ENCODE measurements at places on chromosomes 2 and 18.

DNA sequence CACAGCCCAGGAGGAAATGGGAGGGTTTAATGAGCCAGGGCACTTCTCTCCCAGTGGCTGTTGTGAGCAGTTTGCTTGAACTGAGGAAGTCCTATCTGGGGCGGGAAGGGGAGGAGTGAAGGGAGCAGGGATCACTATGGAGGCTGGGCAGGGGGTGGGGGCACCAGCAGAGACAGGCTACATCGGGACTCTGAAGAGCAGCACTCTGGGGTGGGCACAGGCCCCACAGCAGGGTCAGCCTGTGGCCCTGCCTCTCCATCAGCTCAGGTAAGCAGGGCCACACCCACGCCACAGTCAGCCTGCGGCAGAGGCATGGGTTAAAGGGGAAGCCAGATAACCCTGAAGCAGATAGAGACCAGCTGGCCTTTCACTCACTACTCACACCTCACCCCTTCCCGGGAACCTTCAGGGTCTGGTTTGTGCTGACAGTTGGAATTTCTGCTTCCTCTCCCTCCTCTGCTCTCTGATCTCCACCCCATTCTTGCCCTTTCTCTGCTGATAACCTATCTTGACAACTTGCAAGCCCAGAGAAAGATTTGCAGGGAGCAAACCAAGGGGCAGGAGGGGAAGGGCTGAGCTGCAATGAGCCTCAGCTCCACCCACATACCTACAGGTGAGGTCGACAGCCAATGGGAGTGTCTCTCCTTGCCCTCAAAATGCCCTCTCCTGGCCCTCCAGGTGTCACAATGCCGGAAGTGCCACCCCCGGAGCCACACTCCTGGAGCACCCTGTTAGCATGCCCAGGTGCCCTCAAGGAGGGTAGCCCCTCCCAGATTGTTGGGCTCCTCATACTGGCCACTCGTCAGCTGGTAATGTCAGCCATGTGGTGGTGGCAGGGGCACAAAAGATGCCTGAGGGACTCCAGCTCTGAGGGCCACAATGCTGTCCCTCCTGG lies 3.7 kb downstream of the SIGLEC15 start:
- DNase-seq = no peak

DNA sequence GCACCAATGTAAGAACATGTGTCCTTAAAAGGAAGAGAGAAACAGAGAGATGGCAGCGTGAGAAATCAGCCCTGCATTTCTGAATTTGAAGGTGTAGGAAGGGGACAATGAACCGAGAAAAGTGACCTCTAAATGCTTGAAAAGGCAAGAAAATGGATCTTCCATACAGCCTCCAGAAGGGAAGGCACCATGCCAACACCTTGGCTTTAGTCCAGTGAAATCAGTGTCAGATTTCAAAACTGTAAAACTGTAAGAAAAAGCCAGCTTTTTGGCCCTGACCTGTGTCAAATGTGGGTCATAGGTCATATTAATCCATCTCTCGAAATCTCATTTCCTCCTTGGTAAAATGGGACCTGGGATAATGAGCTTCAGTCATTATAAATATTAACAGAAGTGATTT lies 762.3 kb downstream of the DCDC2C start:
- no peak for DNase-seq

DNA sequence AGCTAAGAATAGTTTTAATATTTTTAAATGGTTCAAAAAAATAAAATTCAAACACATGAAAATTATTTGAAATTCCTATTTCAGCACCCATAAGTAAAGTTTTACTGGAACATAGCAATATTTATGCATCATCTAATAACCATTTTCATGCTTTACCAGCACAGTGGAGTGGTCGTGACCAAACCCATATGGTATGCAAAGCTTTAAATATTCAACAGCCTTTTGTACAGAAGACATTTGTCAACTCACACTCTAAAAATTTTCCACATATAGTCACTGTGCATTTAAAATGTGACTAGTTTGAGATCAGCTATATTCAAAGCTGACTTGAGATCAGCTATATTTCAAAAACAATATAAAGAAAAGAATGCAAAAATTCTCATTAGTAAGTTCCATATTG lies 46.2 kb downstream of the PUM2 start:
- peak; percentile 70 for DNase-seq

GRCh38 chr18:62784966-62785413 lies 69.6 kb downstream of the PHLPP1 start:
- peak; percentile 74 for DNase-seq

DNA sequence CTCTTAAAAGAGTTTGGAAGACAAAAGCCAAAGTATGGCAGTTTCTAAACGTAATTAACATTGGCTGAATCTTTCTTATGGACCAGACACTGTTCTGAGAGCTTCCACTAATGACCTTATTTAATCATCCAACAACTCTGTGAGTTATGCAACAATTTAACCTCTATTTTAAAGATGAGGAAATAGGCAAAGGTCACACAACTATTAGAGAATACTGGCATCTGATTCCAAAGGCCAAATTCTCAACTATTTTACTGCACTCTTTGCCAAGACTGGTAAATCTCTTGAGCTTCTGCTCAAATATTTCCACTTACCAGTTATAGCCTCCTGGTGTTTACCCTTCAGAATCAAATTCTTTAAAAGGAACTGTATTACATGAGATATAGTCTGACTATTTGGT lies 42.1 kb upstream of the ERMN start:
- DNase-seq = no peak

GRCh38 chr2:31384771-31385276 lies 29.7 kb downstream of the XDH start:
- peak; percentile 94 for DNase-seq

- DNase-seq = no peak
Observed at GRCh38 chr2:124080281-124081153, 55.4 kb downstream of the CNTNAP5 start.

- DNase-seq = no peak
Observed at GRCh38 chr2:42618116-42618515, 49.7 kb downstream of the MTA3 start.

DNA sequence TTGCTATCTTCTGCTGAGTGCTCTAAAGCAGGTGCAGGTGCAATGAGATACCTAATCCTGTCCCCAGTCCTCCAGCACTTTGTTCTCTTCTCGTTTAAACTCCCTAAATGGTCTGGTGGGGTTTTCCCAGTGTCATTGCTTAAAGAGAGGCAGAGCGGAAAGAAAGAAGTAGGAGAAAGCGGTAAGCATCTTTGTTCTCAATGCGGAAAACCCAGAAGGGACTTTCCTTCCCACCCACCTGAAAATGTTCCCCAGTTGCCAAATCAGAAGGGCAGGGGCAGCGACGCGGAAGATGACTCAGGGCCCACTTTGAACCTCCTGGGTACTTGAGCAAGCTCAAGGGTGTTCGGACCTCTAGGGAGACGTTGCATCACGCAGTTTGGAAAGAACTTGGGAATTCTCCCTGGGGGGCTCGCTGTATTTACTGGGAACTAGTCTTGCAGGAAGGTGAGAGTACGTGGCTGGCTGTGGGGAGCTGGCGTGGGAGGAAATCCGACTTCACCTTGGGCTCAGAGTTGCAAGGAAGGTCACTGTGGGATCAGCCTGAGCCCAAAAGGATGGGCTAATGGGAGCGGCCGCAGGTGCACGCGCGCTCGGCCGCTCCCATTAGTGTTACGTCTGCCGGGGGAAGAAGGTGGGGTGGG lies 589 bp upstream of the SGPP2 start:
- DNase-seq = no peak

- no peak for DNase-seq
Observed at GRCh38 chr2:169542433-169542832, 31.2 kb downstream of the FASTKD1 start.

DNA sequence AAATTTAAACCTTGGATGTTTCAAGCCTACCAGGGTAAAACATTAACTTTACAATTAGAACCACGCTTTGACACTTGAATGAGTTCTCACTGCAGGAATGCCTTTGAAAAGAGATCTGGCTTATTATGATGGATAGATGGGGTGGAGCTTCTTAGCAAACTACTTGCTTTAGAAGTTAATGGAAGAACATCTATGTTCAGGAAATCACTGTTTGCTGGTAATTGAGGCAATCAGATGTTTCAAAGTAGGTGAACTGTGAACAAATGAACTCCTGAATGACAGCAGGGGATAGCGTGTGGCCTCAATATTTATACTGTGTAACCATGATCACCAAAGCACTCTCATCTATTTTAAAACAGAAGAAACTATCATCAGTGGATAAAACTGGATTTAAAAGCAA lies 383.6 kb downstream of the PIK3C3 start:
- DNase-seq = no peak

GRCh38 chr2:102053096-102053495 lies 61.3 kb downstream of the IL1R2 start:
- DNase-seq = no peak

GRCh38 chr2:11698009-11698922 lies 28.3 kb upstream of the NTSR2 start:
- peak; percentile 68 for DNase-seq

DNA sequence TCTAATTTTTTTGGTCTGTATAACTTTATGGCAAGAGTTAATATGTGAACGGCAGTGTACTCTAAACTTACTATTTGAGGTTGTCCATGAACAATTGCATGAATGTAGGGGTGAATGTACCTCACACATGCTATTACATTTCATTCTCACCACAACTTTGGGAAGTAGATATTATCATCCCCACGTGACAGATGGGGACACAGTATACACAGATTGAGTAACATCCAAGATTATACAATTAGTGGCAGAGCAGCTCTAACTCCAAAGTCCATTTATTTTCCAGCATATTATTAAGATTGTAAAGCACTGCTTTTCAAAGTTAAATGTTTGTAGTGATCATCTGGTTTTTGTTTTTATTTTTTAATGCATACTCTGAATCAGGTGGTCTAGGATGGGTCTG lies 622.1 kb upstream of the ZEB2 start:
- DNase-seq = no peak

DNA sequence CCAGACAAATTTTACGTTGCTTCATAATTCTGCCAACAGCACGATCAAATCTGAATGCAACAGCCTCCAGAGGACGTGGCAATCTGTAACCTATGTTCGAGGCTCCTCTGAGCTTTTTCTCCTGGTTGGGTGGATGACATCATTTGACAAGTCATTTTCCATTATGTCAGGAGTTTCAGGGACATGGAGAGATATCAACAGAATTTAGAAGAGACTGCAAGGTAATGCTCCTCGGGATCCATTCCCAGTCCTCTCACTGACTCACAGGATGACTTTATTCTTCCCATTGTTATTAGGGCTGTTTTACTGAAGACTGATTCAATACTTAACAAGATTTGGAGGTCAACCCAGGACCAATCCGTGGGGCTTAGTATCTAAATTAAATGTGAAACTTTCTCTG lies 72.5 kb upstream of the RNF152 start:
- no peak for DNase-seq

DNA sequence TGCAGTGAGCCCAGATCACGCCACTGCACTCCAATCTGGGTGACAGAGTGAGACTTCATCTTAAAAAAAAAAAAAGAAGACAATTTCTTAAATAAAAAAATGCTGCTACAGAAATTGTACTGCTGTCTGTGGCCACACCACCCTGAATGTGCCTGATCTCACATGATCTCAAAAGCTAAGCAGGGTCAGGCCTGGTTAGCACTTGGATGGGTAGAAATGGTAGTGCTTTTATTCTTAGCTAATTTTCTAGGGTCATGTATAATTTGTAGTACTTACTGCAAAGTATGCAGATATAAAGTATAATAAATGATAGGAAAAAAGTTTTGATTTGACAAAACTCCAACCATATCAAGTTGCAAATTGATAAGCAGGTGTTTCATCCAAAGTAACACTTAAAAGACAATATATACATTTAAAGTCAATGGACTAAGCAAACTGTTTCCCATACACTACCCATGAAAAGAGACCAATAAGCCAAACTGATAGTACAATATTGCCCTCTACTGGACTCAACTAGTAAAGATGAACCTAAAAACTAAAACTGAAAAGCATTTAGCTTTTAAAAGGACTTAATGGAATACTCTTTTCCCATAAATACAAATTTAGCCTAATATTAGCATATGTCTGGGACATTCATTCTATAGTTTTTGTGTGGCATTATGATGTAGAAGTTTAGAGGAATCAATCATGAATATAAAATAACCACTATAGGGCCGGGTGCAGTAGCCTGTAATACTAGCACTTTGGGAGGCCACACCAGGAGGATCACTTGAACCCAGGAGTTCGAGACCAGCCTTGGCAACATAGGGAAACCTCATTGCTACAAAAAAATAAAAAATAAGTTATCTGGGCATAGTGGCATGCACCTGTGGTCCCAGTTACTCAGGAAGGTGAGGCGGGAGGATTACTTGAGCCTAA lies 18.6 kb upstream of the PEX13 start:
- peak; percentile 47 for DNase-seq

DNA sequence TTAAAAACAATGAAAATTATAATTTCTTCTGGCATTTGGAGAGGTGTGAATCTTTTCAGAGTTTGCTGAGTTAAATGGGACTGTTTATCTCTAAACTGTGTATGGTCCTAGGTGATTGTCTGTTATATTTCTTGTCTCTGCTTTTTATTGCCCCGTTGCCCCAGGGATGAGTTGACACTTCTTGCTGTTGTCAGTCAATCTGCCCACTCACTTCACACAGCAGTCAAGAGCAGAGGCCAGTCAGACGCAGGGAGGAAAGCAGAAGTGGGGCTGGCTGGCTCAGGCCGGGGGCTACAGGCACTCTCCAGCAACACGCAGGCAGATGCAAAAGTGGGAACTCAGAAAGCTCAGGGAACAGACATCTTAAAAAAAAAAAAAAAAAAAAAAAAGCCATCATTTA lies 365.2 kb downstream of the CLIP4 start:
- DNase-seq = no peak

- DNase-seq = no peak
Observed at GRCh38 chr2:111182740-111183139, 62.0 kb downstream of the BCL2L11 start.
